Umbilical cord (tissue), 2 donors: ENCODE measurements at places on chromosomes 1 and 21. TPM values are rescaled to one million over a fixed set of nuclear protein-coding genes. Genes with fewer than 3 reads are reported as not detected.
A peak's percentile ranks its signal among the peaks of the same experiment; 100 is the strongest.

SLC41A1 gene
- total RNA-seq = 7.7 TPM

C1QA gene
- total RNA-seq = 122 TPM

SLAMF1 gene
- total RNA-seq = 0.24 TPM

BACE2 gene
- 37.3 TPM for total RNA-seq

CYP4A11 gene
- total RNA-seq = 2.2 TPM

LCE1C gene
- not detected for total RNA-seq

SERPINC1 gene
- not detected for total RNA-seq

GRIK1 gene
- total RNA-seq = 5.1 TPM

UMODL1 gene
- 0.48 TPM for total RNA-seq

NPHS2 gene
- total RNA-seq = not detected

PSMA5 gene
- 23.1 TPM for total RNA-seq

PDZK1IP1 gene
- total RNA-seq = not detected

GJA5 gene
- 32.5 TPM for total RNA-seq

TP73 gene
- not detected for total RNA-seq

DNALI1 gene
- total RNA-seq = 2.9 TPM

NIT1 gene
- total RNA-seq = 30.6 TPM

MEGF6 gene
- 45.3 TPM for total RNA-seq

AQP10 gene
- total RNA-seq = not detected

ZNHIT6 gene
- 15.4 TPM for total RNA-seq

DMRTB1 gene
- total RNA-seq = not detected

ZFP69 gene
- total RNA-seq = 8.9 TPM

RCSD1 gene
- 17.8 TPM for total RNA-seq

DNA sequence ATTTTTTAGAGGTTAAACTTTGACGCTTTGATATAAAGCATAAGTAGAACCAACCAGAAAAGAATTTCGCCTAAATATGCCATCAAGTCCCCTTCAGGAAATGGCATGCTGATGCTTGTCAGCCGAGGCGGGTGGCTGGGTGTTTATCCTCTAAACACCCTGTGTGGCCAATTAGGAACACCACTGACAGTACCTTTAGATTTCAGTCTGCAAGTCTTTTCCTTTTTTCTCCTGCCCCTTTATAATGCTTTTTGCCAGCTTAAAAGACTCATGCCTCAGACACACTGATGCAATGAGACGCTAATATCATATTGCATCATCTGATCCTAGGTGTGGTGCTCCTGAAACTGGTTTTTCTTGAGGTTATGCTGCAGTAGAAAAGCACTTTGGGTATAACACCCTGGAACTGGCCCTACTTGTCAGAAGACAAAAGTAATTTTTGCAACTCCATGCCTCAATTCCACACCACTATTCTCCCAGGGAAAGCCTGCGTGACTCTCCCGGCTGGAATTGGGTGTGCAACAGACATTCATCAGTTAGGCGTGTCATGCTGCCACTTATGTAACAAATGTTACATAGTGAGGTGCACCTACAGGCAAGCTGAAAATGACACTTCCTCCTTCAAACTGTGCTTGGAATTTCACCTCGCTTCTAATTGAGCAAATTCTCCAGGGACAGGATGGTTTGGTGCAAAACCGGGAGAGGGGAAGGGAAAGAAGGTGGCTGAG is 2.0 kb upstream of the RCC2 start:
- DNase-seq = peak; percentile 64

DNA sequence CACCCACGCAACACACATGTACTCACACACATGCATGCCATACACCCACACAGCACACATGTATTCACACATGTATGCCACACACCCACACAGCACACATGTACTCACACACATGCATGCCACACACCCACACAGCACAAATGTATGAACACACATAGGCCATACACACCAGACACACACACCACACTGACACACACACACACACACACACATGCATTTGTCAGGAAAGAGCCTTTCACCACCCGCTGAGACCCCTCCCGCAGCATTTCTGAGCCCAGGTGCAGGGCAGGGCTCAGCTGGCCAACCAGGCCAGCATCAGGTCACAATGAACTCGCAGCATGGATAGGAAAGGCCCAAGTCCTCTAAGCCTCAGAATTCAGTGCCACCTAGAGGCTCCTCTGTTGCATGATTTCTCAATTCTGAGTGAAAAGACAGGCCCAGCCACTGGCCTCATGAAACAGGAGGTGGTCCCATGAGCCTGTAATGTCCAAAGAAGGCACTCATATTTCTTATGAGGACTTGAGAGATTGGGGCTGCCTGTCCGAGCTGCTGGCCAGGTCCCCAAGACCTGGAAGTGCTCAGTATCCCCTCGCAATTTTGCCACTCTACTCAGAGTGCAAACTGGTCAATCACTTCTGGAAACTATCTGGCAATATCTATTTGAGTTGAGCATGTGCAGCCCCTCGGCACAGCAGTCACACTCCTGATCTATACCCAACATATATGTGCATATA is 57.3 kb downstream of the PSMG1 start:
- DNase-seq = peak; percentile 79

- peak; percentile 76 for DNase-seq
Measured at GRCh38 chr1:6922096-6922931, 137.1 kb downstream of the CAMTA1 start.

- DNase-seq = no peak
Measured at GRCh38 chr21:26007951-26008498, 162.5 kb downstream of the APP start.

DNA sequence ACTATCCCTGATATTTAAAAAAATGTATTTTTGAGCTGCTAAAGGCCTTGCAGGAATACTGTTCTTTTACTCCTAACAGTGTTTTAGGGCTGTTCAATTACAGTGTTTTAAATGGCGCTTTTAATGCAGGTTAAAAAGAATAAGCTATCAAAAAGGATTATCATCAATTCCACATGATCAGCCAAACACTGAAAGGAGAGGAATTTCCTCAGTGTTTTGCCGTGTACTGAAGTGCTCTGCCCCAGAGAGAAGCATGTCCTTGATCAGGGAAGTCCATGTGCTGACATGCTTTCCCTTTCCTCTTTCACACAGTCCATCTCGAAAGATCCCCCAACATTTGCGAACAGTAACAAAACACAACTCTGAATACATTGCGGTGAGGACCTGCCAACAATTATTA is 3.3 kb downstream of the CFAP298 start:
- no peak for DNase-seq

DNA sequence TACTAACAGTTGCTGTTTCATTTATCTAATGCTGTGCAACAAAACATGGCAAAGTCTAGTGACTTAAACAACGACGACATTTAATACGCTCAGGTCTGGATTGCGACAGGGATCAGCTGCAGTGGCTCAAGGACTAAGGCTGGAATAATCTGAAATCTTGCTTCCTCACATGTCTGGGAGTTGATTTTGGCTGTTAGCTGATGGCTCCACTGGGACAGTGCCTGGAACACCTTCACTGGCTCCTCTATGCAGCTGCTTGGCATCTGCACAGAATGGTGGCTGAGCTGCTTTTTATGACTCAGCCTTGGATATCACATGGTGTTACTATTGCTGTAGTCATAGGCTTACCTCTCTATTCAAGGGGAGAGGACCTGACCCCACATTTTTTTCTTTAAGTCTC is 24.0 kb upstream of the BTG3 start:
- DNase-seq = no peak

DNA sequence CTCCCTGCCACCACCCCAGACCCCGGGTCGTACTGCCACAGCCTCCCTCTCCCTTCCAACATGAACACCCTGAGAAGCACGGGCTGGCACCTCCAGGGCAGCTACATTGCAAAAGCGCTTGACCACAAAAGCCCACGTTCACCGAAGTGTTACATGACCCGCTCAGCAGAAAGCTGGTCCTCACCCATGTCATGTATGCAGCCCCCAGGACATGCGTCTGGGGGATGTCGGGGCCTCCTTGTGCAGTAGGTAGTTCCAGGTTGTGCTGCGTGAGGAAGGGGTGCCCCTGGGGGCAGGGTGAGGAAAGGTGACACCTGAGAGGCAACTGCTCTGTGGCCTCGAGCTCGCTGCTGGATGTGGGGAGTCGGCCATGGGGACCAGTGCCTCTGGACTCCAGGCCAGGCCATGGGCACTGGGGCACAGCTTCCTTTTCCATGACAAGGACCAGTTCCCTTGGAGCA is 102.0 kb upstream of the C1orf174 start:
- no peak for DNase-seq

- no peak for DNase-seq
Measured at GRCh38 chr21:31132574-31133242, 94.4 kb upstream of the KRTAP19-8 start.

GRCh38 chr1:26083208-26083607 is 15.8 kb upstream of the TRIM63 start:
- DNase-seq = no peak

DNA sequence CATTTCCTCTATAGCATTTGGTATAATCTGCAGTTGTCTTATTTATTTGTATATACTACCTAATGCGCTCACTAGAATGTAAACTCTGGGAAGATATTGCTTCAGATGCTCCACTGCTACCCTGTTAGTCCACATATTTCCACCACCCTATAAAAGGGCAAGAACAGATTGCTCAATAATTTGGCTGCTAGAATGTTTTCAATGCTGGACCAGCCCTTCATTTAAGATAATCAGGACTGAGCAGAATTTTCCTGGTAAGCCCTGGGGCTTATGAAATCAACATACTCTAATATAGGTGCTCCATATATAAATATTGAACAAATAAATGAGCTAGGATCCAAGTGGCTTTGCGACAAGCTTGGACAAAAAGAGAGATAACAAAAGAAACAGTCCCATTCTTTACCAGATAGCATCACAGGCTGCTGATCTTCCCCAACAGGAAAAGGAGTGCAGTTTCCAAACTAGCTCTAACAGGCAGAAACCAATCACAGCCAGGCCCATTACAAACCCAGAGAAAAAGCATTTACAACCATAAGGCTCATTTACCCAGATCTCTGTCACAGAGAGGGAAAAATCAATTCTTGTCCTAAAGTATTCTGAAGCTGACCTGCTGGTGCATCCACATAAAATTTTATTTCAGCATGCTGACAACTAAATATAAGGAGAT is 8.3 kb downstream of the BCAR3 start:
- DNase-seq = no peak

GRCh38 chr1:181152892-181153633 is 64.6 kb downstream of the IER5 start:
- DNase-seq = peak; percentile 98

DNA sequence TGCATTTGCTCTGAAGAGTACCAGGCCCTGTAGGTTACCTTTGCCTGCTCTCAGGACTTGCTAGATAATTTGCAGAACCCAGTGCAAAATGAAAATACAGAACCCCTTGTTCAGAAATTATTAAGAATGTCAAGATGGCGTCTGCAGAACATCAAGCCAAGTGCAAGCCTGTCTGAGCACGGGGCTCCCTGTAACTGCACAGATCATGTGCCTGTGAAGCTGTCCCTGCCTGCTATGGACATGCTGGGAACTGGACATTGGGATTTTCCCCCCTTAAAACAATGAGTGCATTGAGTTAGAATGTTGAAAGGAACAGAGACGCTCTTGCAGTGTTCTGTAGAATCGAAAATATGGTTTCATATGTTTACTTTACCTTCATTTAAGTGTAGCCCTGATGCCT is 2.9 kb downstream of the CLDN14 start:
- no peak for DNase-seq

DNA sequence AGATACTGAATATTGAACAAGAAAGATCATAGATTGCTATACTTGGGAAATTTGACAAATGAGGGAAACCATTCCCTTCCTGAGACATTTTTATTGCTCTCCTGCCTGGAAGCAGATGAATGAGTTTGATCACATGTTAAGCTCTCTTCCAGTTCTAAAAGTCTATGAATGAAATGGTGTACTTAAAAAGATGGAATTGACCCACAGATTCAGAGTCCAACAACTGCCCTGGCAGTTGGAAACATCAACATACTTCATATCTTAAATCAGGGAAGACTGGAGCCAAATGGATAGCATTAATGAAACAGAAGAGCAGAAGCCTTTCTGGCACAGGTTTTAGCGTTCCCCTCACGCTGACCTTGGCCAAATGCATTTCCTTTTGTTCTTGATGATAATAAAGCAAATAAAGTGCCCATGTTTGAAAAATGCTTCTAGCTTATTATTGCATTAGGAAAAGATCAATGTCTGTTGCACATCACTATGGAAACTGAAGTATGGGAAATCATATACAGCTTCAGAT is 142.6 kb downstream of the ESRRG start:
- DNase-seq = peak; percentile 8

DNA sequence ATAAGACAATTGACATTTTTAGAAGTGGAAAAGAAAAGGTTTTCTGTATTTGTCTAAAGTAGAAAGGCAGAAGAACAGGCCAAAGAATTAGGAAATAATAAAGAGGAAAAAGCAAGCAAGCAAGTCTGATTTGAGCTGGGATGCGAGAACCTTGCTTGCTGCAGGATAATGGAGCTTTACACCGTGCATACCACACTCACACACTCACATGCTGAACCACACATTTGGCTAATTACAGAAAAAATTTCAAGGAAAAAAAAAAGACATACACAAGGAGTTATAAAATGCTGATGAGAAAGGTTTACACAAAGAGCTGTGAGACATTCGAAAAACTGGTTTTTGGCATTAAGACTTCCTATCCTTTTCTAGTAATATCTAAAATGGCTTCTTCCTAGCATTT is 593.9 kb downstream of the KIF26B start:
- no peak for DNase-seq

DNA sequence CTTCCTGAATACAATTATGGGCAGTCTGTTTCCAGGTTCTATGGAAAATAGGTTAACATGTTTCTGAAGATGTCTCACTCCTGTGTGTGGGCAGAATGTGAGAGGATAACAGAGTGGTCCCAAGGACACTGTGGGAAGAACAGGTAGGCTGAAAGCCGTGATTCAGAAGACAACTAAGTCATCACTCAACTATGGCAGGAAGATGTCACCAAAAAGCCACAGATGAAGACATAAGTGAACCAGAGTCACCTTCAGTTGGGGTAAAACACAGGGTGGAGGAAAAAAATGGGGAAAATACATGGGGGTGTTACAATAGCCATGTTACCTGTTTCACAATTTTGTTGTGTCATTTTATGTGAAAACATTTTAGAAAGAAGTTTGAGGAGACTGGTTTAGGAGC is 75.1 kb downstream of the UCHL5 start:
- DNase-seq = no peak

- DNase-seq = no peak
Measured at GRCh38 chr1:89659322-89660081, 26.6 kb downstream of the LRRC8C start.

- no peak for DNase-seq
Measured at GRCh38 chr1:154742606-154743005, 127.5 kb downstream of the KCNN3 start.

GRCh38 chr1:57594002-57594401 is 170.1 kb upstream of the DAB1 start:
- DNase-seq = no peak

- DNase-seq = no peak
Measured at GRCh38 chr1:79885101-79885500, 878.6 kb upstream of the ADGRL4 start.

- peak; percentile 49 for DNase-seq
Measured at GRCh38 chr1:109253803-109254620, 4.7 kb downstream of the CELSR2 start.

- DNase-seq = no peak
Measured at GRCh38 chr1:8164670-8165069, 138.6 kb upstream of the ERRFI1 start.
